ENCODE measurements at places on chromosomes 4 and X. TPM values are rescaled to one million over a fixed set of nuclear protein-coding genes. Genes with fewer than 3 reads are reported as not detected.

GRCh38 chr4:53744446-53745160, 153.3 kb upstream of the LNX1 start:
- peaks cover 9% of the 10 kb centered on the region for H3K4me1 ChIP-seq
- no peak overlapping the region for H3K4me3 ChIP-seq
- no peak overlapping the region for H3K27ac ChIP-seq
- H3K36me3 ChIP-seq = no peaks in the 10 kb centered on the region
- no peak for DNase-seq

GRCh38 chr4:122758033-122758432, 25.5 kb downstream of the BBS12 start:
- H3K36me3 ChIP-seq = no peaks in the 10 kb centered on the region
- H3K4me3 ChIP-seq = no peak overlapping the region
- peaks cover 34% of the 10 kb centered on the region for H3K4me1 ChIP-seq
- H3K27ac ChIP-seq = no peak overlapping the region
- no peak for DNase-seq

- H3K4me1 ChIP-seq = no peaks in the 10 kb centered on the region
- no peak overlapping the region for H3K4me3 ChIP-seq
Observed at GRCh38 chr4:52989865-52990264, 127.7 kb downstream of the RASL11B start.

- peaks cover 6% of the 10 kb centered on the region for H3K4me1 ChIP-seq
- H3K36me3 ChIP-seq = peaks cover 4% of the 10 kb centered on the region
- DNase-seq = no peak
- H3K4me3 ChIP-seq = no peak overlapping the region
- no peaks in the 10 kb centered on the region for H3K27me3 ChIP-seq
Observed at GRCh38 chrX:10367406-10367805, 210.6 kb downstream of the CLCN4 start.

- H3K4me3 ChIP-seq = no peak overlapping the region
- peaks cover 13% of the 10 kb centered on the region for H3K36me3 ChIP-seq
- H3K4me1 ChIP-seq = peaks cover 3% of the 10 kb centered on the region
- H3K27me3 ChIP-seq = no peaks in the 10 kb centered on the region
- no peak overlapping the region for H3K27ac ChIP-seq
Observed at GRCh38 chr4:44016570-44017421, 431.8 kb downstream of the KCTD8 start.

DNA sequence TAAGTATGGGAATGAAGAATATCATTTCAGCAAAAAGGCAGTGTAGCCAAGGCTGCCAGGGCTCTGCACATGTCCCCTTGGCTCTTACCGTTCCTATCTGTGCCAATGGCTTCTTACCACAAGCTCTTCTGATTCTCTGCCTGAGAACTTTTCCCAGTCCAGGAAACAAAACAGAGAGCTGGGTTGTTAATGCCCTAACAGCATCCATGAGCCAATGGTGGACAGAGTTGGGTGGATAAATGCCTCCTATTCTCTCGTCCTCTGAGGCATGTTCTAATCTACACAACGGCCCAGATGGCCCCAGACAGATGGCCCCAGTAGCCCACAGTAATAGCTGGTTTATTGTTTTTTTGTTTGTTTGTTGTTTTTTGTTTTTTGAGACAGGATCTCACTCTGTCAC, 28.0 kb downstream of the SCD5 start:
- H3K4me3 ChIP-seq = no peak overlapping the region
- H3K36me3 ChIP-seq = peaks cover 8% of the 10 kb centered on the region
- no peak overlapping the region for H3K27ac ChIP-seq
- H3K27me3 ChIP-seq = peaks cover 8% of the 10 kb centered on the region

GRCh38 chr4:134747108-134747805, 545.7 kb upstream of the PABPC4L start:
- peaks cover 42% of the 10 kb centered on the region for H3K27me3 ChIP-seq
- no peak overlapping the region for H3K4me3 ChIP-seq
- H3K36me3 ChIP-seq = peaks cover 18% of the 10 kb centered on the region
- no peak for DNase-seq
- H3K4me1 ChIP-seq = peaks cover 19% of the 10 kb centered on the region

- no peaks in the 10 kb centered on the region for H3K27me3 ChIP-seq
- H3K4me1 ChIP-seq = 0 out of 2 replicates have a peak, but pooled peaks cover 4% of the 10 kb centered on the region
- peaks cover 23% of the 10 kb centered on the region for H3K36me3 ChIP-seq
- DNase-seq = peak; percentile 60
- no peak overlapping the region for H3K4me3 ChIP-seq
- H3K27ac ChIP-seq = no peak overlapping the region
Observed at GRCh38 chrX:103687073-103687695, 685 bp upstream of the MORF4L2 start.

- no peaks in the 10 kb centered on the region for H3K36me3 ChIP-seq
- H3K27ac ChIP-seq = peak overlapping the region; percentile 65
- no peak for DNase-seq
- peaks cover 12% of the 10 kb centered on the region for H3K4me1 ChIP-seq
- H3K4me3 ChIP-seq = no peak overlapping the region
Observed at GRCh38 chrX:40504801-40505605, 75.8 kb upstream of the ATP6AP2 start.

GRCh38 chrX:153708415-153708814, 15.8 kb downstream of the BCAP31 start:
- no peak overlapping the region for H3K27ac ChIP-seq
- peaks cover 12% of the 10 kb centered on the region for H3K36me3 ChIP-seq
- H3K4me1 ChIP-seq = 0 out of 2 replicates have a peak, but pooled peaks cover 3% of the 10 kb centered on the region
- DNase-seq = peak; percentile 73
- no peaks in the 10 kb centered on the region for H3K27me3 ChIP-seq
- H3K4me3 ChIP-seq = no peak overlapping the region

- no peaks in the 10 kb centered on the region for H3K27me3 ChIP-seq
- peaks cover 19% of the 10 kb centered on the region for H3K36me3 ChIP-seq
Observed at GRCh38 chr4:186158966-186159365, 32.4 kb upstream of the CYP4V2 start.

- peaks cover 37% of the 10 kb centered on the region for H3K4me1 ChIP-seq
- no peak for DNase-seq
- H3K4me3 ChIP-seq = no peak overlapping the region
- no peaks in the 10 kb centered on the region for H3K36me3 ChIP-seq
- H3K27me3 ChIP-seq = peaks cover 25% of the 10 kb centered on the region
Observed at GRCh38 chr4:3366893-3367775, 74.3 kb downstream of the RGS12 start.

DNA sequence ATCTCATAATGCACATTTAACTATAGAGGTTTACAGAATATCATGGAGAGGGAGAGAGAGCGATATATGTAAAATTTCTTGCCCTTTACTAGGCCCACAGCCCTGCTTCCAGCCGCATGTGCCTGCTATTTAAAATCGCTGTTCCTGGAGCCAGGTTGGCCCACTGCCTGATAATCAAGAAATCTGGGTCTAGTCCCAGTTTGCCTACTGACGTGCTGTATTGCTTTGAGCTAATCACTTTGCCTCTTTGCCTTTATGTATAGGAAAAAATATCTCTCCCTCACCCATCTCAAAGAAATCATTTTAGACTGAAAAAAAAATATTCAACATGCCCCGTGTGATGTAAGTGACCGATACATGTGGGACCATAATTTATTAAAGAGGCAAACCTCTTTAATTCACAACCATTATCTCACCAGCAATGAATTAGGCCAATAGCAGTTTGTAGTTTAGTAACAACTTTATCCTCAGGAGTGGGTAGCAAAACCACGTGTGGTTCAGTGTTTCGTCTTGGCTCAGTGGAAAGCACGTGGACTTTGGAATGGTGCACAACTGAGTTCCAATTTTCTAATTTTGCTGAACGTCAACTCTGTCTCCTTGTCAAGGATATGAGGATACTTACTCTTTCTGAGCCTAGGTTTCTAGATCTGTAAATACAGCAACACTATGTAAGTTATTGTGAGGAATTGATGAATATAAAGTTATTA, 62.6 kb downstream of the GRXCR1 start:
- H3K36me3 ChIP-seq = no peaks in the 10 kb centered on the region
- no peaks in the 10 kb centered on the region for H3K27me3 ChIP-seq
- no peak overlapping the region for H3K4me3 ChIP-seq
- no peaks in the 10 kb centered on the region for H3K4me1 ChIP-seq
- H3K27ac ChIP-seq = no peak overlapping the region

DNA sequence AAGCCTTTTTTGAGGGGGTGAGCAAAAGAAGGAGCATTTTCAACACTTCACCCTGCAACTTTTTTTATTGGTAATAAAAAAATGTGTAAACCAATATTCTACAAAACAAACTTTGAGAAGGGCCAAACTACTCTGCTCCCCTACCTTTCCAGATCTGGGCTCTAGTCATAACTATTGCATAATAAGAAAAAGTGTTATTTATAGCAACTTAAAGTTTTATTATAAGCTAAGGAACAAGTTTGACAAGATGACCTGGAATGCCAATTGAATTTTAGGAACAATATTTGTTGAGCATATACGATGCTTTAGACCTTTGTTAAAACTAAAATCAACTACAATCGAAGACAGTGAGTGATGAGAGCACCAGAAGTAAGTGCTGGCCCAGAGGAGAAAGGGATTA, 409.6 kb downstream of the IL15 start:
- H3K36me3 ChIP-seq = no peaks in the 10 kb centered on the region
- H3K4me3 ChIP-seq = no peak overlapping the region
- H3K4me1 ChIP-seq = peaks cover 30% of the 10 kb centered on the region
- no peak for DNase-seq
- peaks cover 35% of the 10 kb centered on the region for H3K27me3 ChIP-seq
- no peak overlapping the region for H3K27ac ChIP-seq

DNA sequence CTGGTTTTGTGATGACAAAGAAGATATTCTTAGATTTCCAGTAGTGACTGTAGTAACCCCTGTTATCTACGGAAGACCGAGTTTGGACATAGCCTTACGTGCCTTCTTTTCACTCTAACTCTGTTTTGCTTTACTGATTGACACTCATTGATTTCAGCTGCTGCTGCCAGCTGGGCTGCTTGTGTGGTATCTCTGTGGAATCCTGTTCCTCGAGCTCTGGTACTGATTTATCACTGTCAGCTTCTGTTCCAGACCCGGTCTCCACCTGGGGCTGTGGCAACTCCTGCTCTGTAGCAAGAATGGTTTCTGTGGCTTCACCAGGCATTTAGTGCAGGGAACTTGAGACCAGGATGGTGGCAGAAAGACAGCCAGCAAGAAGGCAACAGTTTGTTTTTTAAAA, 24.6 kb upstream of the LAP3 start:
- no peaks in the 10 kb centered on the region for H3K36me3 ChIP-seq
- no peak overlapping the region for H3K4me3 ChIP-seq
- no peak overlapping the region for H3K27ac ChIP-seq
- no peak for DNase-seq
- H3K27me3 ChIP-seq = peaks cover 4% of the 10 kb centered on the region

DNA sequence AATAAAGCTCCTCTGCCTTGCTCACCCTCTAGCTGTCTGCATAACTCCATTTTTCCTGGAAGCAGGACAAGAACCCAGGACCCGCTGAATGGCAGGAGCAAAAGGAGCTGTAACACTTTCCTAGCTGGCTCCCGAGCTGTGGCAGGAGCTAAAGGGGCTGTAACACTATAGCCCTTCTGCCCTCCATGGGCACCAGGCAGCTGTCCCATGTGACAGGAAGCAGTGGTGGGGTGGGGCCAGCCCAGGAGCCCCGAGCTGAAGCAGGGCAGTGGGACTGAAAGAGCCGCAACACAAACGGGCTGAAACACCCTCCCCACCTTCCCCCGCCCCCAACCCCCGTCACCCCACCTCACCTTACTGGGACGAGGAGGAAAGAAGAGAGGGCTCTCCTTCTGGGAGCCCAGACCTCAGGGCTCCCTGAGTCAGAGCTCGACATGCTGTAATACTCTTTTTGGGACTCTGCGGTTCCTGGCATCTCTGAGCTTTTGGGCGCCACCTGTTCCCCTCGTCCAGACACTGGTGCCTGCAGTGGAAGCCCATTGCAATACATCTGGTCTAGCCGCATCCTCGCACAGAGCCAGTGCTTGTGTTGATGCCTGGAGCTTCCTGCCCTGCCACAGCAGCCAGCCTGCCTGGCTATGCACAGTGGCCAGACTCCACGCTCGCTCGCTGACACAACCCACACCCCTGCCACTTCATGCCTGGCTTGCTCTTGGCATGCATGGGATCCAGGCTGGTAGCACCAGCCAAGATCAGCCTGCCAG, 39.4 kb downstream of the PPM1K start:
- peaks cover 3% of the 10 kb centered on the region for H3K36me3 ChIP-seq
- no peak for DNase-seq
- H3K4me3 ChIP-seq = no peak overlapping the region
- no peak overlapping the region for H3K27ac ChIP-seq
- 0 out of 2 replicates have a peak, but pooled peaks cover 3% of the 10 kb centered on the region for H3K4me1 ChIP-seq

DNA sequence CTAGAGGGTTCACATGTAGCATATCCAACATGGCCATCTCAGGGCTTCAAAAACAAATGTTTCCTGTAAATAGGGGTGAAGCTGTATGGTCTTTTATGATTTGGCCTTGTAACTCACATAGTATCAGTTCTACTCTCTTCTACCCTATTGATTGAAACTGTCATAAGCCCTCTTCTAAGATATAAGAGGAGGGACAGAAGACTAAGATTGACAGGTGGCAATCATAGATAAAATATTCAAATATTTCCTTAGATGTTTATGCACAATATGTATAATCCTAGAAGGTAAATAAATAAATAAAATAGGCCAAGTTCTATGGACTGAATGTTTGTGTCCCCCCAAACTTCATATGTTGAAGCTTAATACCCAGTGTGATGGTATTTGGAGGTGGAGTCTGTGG, 6.9 kb upstream of the BEX3 start:
- no peak for DNase-seq
- H3K27me3 ChIP-seq = no peaks in the 10 kb centered on the region
- H3K36me3 ChIP-seq = no peaks in the 10 kb centered on the region
- no peak overlapping the region for H3K4me3 ChIP-seq
- H3K4me1 ChIP-seq = peaks cover 22% of the 10 kb centered on the region

- DNase-seq = no peak
- peaks cover 29% of the 10 kb centered on the region for H3K4me1 ChIP-seq
- H3K27ac ChIP-seq = no peak overlapping the region
Observed at GRCh38 chrX:110226931-110227330, 91.0 kb downstream of the AMMECR1 start.

DNA sequence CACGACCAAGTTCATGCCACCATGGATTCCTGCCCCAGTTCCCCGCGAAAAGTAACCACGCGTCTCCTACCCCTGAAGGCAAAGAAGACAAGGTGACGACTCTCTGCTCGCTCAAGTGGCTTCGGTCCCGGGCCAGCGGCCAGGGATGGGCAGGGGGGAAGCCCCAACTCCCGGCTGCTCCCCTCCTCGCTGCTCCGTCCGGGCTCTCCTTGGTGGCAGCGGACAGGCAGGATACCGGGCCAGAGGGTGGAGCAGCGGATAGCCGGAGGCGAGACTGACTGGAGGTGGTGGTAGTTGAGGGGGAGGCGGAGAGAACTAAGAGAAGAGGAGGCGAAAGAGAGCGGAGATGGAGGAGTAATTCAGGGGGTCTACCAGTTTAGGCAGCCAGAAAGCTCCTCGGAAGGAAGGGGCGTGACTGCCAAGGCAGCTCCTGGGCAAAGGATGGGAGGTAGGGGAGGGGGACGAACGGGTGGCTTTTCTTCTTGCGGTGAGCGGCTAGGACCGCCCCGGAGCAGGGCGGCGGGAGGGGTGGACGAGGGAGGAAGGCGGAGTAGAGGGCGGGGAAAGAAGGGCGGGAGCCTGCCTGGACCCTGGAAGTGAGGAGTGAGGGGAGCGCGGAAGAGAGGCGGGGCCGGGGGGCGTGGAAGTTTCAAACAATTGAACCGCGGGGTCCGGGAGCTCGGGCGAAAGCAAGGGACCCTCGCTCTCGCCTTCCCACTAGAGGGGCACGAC, at the start of gene AMOT:
AMOT (minus strand) TSS at position 450 of the 732 bp plus-strand sequence. CDS start 17,705 bp downstream, outside the sequence.
- peak within 1 kb of the TSS; percentile 90 for H3K4me3 ChIP-seq
- H3K4me1 ChIP-seq = peaks cover 19% of the 10 kb centered on the region
- DNase-seq = peak; percentile 85
- peaks cover 41% of the 10 kb centered on the region for H3K27me3 ChIP-seq

The CXCL5 gene
- 8.1 TPM for total RNA-seq

The FGFR3 gene
- total RNA-seq = 18.2 TPM

The GLRB gene
- 0.71 TPM for total RNA-seq

The ENOX2 gene
- 13.8 TPM for total RNA-seq

The GRID2 gene
- total RNA-seq = 26.8 TPM

The CT83 gene
- total RNA-seq = not detected

The GCNA gene
- 1.0 TPM for total RNA-seq

The CDKL2 gene
- total RNA-seq = 1.4 TPM
